ENCODE measurements at places on chromosomes 12 and 14.

- DNase-seq, result no peak
These were observed 30.5 kb upstream of the DDHD1 start for GRCh38 chr14:53183611-53184010.

GRCh38 chr14:50957296-50957695 is 13.0 kb upstream of the PYGL start:
- DNase-seq, result no peak

- DNase-seq, result no peak
These were observed 78.7 kb upstream of the ZDHHC17 start for GRCh38 chr12:76685246-76685678.

DNA sequence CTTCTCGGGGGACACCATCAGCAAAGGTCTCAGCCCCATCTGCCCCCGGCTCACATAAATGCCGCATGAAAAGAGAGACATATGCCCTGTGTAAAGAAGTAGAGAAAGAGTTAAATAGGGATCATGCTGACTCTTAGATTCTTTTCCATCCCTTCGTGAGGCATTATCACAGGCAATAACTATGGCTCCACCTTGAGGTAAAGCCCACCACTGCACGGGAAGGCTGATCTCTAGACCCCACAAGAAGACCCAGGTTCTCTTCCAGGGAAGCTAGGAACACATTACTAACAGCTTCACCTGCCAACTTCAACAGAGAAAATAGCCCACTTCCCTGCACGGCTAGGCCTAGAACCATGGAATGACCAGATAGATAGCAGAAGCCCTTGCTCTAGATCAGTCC is 14.1 kb upstream of the NOP2 start:
- no peak for DNase-seq

GRCh38 chr12:34291001-34291400 is 268.7 kb downstream of the ALG10 start:
- no peak for DNase-seq

DNA sequence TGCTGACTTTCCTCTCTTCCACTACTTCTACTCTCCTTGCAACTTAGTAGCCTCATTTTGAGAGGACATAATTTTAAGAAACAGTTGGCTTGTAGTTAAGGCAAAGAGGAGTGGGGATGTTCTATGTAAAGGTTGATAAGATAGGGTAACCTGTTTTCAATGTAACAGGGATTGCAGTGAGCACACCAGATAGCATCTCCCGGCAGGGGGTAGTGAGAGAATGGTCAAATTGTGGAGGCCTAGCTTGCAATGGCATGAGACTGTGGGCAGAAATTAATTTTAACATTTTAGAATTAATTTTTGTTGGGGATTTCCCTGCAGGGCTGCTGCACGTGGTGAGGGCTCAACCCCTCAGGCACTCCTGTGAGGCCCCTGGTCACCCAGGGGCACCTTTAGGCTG is 41.4 kb downstream of the KLRG1 start:
- DNase-seq, result no peak

DNA sequence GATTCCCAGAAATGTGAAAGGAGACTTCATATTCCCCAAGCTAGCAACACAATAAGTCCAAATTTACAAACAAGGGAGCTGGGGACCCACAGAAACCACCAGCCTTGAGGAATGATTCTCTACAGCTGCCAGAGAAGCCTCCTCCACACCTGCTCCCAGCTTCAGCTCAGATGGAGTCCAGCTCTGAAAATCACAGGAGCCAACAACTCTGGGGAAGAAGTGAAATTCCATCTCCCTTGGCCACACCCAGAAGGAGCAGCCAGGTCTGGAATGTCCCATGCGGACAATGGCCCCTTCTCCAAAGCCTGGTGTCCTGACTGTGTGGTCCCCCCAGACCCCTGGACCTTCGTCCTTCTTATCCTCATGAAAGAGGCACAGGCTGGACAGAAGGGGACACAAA is 45.4 kb downstream of the SYNE3 start:
- no peak for DNase-seq

- DNase-seq, result no peak
These were observed 5.3 kb downstream of the BHLHE41 start for GRCh38 chr12:26119391-26119989.

GRCh38 chr14:61262082-61262481 is 19.1 kb downstream of the TMEM30B start:
- DNase-seq, result no peak

DNA sequence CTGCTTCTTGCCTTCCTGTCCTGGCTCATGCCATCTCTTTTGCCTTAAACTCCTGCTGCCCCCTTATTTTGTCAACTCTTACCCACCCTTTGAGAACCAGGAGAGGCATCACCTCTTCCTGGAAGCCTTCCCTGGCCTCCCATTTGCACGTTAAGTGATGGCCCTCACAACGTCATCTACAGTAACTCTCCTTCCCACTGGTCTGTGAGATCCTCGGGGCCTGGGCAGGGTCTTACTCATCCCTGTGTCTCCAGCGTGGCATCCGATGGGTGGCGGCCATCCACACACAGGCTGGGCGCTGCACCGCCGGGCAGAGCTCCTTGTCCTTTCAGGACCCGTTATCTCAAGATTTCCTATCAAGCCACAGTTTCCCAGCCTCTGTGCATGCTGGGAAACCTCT is 16.8 kb upstream of the CACNA2D4 start:
- no peak for DNase-seq

DNA sequence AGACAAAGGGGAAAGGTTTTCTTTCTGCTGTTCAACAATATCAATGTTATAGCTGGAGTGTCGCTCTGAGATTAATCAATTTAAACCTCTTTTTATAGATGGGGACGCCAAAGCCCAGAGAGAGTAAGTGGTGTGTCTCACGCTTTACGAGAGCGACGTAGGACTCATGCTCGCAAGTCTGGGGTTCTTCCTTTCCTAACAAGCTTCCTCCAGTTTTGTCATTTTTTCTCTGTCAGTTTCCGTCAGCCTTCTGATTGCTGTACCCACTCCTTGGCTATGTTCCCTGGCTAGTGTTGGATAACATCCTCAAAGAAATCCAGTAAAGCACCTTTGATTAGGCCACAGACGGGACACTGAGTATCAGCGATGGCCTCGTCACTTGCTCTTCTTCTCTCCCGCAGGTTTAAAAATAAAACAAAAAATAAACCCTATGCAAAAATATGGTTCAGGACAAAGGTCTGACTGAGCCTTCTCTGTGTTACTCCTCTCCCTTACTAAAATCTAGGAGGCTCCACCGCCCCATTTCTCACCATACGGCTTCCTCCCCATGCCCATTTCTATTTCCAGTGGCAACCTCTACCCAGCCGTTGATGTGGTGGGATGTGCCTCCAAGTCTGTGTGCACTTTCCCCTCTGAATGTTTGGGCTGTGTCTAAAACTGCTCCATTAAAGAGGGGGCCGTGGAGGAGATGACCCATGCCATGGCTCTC is 172.7 kb upstream of the PARP11 start:
- no peak for DNase-seq

DNA sequence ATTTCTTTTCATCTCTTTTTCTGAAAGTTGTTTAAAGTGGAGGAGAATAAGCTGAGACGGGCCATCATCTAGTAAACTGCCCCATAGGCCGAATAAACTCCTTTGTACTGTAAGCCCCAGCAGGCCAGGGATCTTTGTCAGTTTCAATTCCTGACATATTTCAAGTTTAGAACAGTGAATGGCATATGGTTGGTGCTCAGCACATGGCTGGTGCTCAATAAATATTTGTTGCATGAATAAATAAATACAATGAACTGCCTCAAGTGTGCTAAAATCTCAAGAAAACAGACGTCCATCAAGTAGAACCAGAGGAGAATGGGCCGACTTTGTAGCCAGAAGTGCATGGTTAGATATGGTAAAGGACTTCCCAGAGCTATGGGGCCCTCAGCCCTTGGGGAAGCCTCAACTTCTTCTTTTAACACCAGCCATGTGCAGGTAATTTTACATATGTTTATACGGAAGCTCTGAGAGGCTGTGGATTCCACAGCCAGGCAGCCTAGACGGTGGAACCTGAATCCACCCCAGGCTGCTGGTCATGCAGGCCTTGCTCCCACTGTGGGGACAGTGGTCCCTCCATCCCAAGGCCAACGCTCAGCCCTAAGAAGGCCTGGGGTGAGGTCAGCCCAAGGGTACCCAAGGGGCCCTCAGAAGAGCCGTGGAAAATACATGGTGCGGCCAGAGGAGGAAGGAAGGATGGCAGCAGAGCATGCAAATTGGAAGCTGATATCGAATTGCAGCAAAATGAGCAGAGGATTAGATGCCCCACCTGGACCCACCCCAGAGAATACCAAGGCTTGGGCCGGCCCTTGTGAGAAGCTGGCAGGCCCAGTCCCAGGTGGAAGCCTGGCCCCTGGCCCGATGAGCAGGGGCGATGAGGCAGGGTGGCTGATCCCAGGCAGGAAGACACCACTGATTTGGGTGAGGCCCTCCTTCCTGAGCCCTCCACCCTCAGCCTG is 8.7 kb upstream of the AQP2 start:
- DNase-seq, result no peak

DNA sequence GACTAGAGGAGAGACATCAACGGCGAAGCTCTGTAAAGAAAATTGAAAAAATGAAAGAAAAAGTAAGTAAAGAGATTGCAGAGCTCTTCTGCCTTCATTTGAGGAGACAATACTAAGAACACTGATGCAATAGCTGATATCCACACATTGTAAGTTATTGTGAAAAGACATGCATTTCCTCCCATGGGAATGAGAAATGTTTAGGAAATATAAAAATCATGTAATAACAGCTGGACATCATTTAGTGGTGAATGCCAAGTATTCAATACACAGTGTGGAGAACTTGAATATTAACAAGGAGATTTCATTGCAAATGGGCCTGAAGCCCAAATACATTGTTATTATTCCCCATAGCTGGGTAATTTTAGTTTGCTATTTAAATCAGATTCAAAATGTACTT is 179.2 kb downstream of the KICS2 start:
- no peak for DNase-seq

DNA sequence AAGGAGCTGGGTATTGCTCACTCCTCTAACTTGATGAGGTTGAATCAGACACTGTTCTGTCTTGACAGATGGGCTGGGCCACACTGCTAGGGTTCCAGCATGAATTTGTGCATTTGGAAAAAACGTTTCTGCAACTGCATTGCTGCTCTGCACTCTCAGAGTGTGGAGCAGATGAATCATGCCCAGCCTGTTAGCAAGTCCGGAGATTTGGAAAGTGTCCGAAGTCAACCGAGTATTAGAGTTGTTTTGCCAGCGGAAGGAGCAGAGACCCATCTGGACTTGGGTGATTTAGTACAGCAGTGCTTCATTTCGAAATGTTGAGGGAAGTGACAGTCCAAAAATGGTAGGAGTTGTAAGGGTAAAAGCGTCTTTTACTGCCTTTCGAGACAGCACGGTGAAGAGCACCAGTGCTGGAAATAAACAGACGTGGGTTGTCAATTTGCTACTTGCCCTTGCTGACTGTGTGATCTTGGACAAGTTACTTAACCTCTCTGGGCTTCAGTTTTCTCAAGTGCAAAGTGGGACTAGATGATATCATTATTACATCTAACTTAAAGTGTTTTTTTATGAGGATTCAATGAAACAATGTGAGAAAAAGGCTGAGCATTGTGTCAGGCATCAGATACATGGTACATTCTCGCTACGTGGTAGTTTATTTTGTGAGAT is 139.5 kb downstream of the CHST11 start:
- DNase-seq, result no peak

GRCh38 chr12:122979908-122980182 is 636 bp upstream of the ARL6IP4 start:
- no peak for DNase-seq

DNA sequence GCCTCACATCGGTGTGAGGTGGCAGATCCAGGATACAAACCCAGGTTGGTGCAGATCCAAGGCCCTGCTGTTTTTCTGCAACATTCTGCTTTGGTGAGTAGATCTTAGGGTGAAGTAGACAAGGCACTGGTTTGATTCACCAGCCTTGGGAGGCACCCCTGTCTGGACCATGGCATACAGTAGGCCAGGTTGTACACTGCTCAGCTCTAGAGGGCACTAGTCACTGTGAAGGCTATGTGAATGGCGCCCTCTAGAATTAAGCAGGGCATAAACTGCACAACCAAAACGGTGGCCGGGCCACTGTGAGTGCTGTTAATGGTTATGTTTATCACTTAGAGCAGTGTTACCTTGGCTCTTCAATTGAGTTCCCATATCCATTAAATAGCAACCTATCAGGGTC is 280.6 kb upstream of the PWP1 start:
- DNase-seq, result no peak

- no peak for DNase-seq
These were observed 159.3 kb downstream of the DYRK2 start for GRCh38 chr12:67807814-67808213.

DNA sequence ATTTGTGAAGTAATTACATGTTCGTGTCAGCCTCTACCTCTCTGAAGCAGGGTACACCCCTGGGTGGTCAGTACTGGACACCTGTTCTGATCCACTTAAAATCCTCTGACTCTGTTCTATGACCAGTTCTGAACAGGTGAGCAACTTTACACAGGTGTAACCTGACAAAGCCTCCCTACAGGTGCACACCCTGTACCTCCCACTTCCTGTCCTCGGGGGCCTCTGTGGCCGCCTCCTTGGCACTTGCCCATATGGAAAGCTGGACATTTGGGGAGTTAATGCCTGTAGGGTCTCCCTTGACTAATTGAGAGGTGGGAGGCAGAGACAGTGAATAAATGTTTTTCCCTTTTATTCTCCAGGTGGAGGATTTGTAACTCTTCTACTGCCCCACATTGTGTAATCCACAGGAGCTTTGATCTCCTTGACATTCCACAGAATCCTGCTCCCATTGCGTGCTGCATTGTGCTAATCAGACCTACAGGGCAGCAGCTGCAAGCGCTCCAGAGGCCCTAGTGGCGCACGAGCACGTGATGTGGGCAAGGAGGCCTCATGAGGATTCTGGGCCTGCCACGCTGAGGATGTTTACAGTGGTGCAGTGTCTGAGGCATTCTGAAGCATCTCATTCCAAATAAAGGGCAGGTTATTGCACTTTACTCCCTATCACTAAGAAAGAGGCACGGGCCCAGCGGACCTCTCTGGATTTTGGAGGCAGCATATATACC is 45.8 kb upstream of the BATF start:
- DNase-seq, result no peak

- no peak for DNase-seq
These were observed 961 bp downstream of the CMAS start for GRCh38 chr12:22046968-22047390.

DNA sequence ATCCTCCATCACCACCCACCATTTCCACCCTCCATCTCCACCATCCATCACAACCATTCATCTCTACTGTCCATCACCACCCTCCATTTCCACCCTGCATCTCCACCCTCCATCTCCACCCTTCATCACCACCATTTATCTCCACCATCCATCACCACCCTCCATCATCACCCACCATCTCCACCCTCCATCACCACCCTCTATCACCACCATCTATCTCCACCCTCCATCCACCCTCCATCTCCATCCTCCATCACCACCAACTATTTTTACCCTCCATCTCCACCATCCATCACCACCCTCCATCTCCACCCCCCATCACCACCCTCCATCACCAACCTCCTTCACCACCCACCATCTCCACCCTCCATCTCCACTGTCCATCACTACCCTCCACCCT is 4.7 kb upstream of the CEP170B start:
- no peak for DNase-seq

- no peak for DNase-seq
These were observed 11.1 kb upstream of the KRT1 start for GRCh38 chr12:52691076-52691840.
